ENCODE measurements at places on chromosomes 7 and 10. TPM values are rescaled to one million over a fixed set of nuclear protein-coding genes. Genes with fewer than 3 reads are reported as not detected.

The SLC18A3 gene
- total RNA-seq = not detected

DNA sequence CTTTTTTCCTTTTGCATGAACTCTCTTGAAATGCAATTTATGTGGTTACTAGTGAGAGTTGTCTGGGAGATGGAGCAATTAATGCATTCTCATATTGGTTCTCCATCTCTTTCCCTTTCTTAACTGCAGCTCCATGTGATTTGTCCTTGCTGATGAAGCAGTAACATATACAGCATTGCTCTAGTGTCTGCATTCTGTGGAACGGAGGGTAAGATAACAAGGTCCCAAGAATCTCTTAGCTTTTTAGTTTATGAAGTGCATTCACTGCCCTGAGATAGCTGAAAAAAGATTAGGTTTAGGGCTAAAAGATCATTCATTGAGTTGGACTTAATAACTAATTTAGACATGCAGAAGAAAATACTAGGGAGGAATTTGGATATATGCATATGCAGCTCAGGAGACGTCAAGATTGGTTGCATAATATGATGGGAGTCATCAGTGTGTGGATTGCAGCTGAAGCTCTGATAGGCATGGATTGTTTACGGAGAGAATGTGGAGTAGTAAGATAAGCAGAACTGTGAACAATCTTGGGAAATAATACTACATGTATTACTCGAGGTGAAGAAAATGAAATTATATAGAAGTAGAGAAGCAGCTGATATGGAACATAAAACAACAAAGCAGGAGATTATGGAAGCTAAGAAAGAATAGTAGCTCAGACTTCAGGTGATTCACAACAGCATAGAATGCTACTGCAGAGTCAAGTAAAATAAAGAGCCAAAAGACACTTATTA lies 404.7 kb downstream of the ARL4A start:
- no peak for DNase-seq
- peaks cover 4% of the 10 kb centered on the region for H3K4me1 ChIP-seq
- no peaks in the 10 kb centered on the region for H3K27me3 ChIP-seq
- no peak overlapping the region for H3K27ac ChIP-seq

DNA sequence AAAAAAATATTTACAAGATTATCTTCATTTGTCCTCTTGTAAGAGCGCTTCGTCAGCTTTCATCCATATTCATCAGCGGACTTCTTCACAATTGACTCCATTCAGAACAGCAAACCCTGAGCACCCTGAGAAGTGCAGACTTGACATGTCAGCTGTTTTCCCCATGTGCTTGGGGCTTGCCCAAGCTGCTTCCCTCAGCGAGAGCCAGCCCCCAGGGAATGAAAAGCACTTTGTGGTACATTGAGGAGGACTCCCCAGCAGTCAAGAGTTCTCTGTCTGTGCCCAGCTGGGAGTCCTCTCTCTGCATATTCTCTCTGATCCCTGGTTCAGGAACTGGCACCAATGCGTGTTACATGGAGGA lies 22.7 kb downstream of the HKDC1 start:
- H3K4me3 ChIP-seq = no peak overlapping the region
- no peak for DNase-seq
- no peaks in the 10 kb centered on the region for H3K36me3 ChIP-seq
- H3K27me3 ChIP-seq = no peaks in the 10 kb centered on the region
- no peak overlapping the region for H3K27ac ChIP-seq
- peaks cover 18% of the 10 kb centered on the region for H3K4me1 ChIP-seq

DNA sequence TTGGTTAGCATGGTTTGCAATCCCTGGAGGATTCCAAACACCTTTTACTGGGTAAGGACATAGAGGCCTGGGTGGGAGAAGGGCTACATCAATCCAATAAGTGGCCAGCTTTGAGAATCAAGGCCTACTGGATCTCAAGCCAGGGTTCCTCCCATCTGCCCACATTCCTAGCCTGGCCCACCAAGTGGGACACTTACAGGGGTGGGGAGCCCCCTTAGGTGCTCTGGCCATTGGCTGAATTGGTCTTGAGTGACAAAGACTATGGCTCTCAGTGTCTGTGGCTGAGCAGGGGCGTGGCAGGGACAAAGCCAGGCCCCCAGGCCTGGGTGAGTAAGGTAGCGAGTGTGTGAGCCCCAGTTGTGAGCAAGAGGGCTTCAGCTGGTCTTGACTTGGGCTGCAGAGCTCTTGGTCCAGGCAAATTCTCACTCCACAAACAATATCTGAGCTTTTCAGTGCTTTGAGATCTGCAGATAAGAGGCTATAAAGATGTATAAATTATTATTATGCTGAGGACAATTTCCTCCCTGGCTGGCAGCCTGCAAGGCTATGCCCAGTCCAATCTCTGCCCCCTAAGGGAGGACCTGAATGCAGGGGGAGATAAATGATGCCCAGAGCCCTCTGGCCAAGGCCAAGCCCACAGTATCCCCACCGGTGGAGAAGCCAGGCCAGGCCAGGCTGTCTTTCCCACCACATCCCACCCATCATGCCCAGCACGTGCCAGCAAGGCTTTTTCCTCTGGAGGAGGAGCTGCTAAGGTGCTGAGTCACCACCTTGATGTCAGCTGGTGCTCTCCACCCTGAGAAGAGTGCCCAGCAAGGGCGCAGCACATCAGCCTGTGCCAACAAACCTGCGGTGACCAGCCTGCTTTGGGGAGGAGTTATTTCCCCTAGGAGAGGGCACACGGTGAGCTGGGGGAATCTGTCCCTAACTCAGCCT lies 80.7 kb upstream of the DUSP5 start:
- H3K4me3 ChIP-seq = no peak overlapping the region
- H3K4me1 ChIP-seq = peaks cover 22% of the 10 kb centered on the region
- H3K27ac ChIP-seq = no peak overlapping the region

DNA sequence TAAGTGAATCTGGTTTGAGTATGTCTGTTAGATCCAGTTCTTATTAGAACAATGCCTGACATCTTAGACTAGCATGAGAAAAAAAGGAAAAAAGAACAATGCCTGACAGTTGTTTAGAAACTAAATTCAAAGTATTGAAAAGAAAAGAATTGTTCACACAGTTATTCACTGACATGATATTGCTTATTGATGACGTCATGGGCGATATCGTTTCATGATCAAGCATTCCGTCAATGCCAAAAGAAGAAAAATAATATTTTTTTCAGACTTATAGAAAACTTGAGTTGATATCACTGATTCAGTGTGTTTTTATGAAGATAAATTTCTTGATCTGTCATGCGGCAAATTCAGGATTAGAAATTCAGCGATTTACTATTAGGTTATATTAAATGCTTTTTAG lies 196.5 kb upstream of the AGR3 start:
- H3K4me3 ChIP-seq = no peak overlapping the region
- H3K4me1 ChIP-seq = no peaks in the 10 kb centered on the region
- H3K36me3 ChIP-seq = no peaks in the 10 kb centered on the region

DNA sequence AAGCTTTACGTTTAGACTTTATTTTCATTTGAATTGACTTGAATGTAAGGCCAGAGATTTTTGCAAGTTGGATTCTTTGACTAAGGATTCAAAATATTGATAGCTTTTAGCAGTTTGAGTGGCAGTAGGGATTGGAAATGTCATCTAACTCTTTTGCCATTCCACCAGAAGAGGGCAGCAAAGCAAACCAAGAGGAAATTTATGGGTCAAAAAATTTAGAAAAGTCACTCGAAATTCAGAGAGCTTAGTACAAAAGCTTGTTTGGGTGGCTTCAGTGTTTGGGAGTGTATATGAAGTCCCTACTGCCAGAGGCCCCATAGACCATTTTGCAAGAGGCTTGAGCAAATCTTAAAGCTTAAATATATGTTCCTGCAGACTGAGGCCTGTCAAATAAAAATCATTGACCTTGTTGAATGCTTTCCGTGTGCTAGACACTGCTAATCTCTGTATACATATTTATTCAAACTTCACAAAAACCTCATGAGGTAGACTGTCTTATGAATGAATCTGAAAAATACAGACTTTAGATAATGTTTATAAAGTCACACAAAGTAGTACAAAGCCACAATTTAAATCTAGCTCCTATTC lies 44.6 kb upstream of the RSBN1L start:
- H3K36me3 ChIP-seq = peaks cover 51% of the 10 kb centered on the region
- no peak overlapping the region for H3K27ac ChIP-seq
- no peaks in the 10 kb centered on the region for H3K4me1 ChIP-seq

Data from lower lobe of right lung (tissue), 2 donors.